ENCODE measurements at places on chromosomes 13 and 19. TPM values are rescaled to one million over a fixed set of nuclear protein-coding genes. Genes with fewer than 3 reads are reported as not detected.

The APC2 gene
- total RNA-seq, result 0.48 TPM

The RTBDN gene
- total RNA-seq, result not detected

The TTYH1 gene
- total RNA-seq, result 0.44 TPM

DNA sequence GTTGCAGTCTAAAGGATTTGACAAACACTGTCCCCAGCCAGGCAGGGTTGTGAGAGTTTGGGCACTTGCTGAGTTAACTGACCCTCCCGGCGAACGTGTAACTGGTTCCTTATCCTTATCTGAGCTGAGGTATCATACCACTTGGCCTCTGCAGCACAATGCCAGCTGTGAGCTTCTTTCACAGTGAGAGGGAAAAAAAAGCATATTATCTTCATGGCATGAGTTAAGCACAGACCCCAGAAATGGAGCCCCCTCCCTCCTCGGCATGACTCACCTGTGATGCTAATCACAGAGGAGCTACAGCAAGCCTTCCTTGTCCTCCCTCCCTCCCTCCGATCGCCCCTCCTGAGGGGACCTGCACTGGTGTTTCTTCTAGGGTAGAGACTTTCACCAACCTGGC is 60.5 kb downstream of the EFNB2 start:
- no peak for ATAC-seq

DNA sequence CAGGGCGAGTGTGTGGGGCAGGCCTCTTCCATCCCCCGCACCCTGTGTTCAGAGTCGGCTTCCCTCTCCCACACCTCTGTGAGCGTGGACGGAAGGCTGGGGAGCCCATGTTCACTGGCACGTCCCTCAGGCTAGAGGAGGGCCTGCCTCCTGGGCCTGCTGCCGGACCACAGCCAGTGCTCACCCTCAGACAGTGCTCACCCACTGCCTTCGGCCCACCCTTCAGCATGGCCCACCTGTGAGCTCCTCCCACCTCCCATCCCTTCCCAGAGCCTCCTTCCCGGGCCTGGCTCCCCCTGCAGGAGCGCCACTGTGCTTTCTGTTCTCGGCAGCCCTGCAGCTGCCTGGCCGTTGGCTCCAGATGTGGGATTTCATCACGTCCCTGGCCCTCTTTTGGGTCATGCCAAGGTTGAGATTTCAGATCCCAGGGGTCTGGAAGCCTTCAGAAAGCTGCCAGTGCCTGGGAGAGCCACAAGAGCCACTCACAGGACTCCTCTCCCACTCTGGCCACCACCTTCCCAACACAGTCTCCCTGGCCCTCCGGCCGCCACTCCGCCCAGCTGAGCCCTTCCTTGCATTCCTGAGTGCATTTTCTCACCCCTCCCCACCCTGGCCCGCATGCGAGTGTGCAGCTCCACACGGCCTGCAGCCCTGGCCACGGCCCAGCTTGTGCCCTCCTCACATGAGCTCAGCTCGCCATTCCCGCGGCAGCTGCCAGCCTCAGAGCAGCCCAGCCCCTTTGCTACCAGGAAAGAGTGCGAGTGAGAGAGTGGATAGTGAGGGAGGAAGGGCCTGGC is 25.3 kb downstream of the CAPN12 start:
- ATAC-seq, result peak; percentile 16

DNA sequence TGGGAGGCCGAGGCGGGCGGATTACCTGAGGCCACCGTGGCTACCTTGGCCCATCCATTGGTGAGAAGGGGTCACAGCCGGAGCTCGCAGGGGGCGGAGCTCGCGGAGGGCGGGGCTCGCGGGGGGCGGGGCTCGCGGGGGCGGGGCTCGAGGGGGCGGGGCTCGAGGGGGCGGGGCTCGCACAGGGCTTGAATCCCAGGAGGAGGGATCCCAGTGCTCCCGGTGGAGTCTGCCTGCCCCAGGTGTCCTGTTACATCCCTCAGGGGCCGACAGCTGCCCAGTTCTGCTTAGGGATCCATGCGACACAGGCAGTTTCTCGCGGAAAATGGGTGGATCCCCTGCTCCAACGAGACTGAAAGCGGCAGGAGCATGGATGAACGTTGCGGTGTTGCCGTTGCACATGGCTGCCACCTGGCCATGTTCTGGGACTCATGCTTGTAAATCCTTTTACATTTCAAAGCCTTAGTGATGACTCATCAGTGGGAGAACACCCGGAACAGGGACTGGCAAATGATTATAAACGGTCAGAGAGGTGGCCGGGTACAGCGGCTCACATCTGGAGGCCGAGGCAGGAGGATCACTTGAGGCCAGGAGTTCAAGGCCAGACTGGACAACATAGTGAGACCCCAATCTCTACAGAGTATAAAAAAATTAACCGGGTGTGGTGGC is 25.1 kb downstream of the TMPRSS9 start:
- ATAC-seq, result peak; percentile 77

- no peak for ATAC-seq
These were observed 542.7 kb upstream of the SLITRK5 start for GRCh38 chr13:87128491-87128890.

- ATAC-seq, result peak; percentile 35
These were observed 29.1 kb downstream of the CEBPA start for GRCh38 chr19:33273065-33273736.

- no peak for ATAC-seq
These were observed 41.0 kb downstream of the RASL11A start for GRCh38 chr13:27311518-27312210.

GRCh38 chr19:18532168-18532890 is 10.5 kb upstream of the ELL start:
- ATAC-seq, result no peak

- ATAC-seq, result no peak
These were observed 396.9 kb downstream of the KCTD12 start for GRCh38 chr13:76489274-76489673.

- ATAC-seq, result peak; percentile 58
These were observed 8.8 kb downstream of the TPT1 start for GRCh38 chr13:45332036-45332830.

- no peak for ATAC-seq
These were observed 9.0 kb downstream of the TNFSF14 start for GRCh38 chr19:6660930-6661329.
